Body of pancreas (tissue), 4 donors: ENCODE measurements at places on chromosomes 7 and 10. TPM values are rescaled to one million over a fixed set of nuclear protein-coding genes. Genes with fewer than 3 reads are reported as not detected.

DNA sequence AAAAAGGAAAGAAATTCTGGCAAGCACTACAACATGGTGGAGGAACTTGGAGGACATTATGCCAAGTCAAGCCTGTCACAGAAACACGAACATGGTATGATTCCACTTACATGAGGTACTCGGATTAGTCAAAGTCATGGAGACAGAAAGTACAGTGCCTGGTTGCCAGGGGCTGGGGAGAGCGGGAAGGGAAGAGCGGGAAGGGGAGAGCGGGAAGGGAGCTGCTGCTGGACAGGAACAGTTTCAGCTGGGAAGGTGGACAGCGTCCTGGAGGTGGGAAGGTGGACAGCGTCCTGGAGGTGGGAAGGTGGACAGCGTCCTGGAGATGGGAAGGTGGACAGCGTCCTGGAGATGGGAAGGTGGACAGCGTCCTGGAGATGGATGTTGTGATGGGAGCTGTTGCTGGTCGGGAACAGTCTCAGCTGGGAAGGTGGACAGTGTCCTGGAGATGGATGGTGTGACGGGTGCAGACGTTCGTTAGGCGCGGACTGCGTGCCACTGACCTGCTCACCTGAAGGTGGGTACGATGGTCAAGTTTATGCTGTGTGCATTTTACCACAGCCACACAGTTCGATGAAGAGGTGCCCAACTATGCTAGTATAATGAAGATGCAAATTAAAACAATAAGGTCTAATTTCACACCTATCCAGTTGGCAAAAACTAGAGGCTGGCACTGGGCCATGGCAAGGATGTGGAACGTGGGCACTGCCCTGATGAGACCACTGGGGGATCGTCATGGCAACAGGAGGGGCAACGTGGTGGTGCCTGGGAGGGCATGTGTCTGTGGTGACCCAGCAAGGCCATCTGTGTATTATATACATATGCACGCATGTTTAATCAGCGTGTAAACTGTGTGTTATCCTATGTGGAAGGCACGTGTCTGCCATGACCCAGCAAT is 103.8 kb downstream of the NKX6-2 start:
- peak; percentile 14 for DNase-seq

DNA sequence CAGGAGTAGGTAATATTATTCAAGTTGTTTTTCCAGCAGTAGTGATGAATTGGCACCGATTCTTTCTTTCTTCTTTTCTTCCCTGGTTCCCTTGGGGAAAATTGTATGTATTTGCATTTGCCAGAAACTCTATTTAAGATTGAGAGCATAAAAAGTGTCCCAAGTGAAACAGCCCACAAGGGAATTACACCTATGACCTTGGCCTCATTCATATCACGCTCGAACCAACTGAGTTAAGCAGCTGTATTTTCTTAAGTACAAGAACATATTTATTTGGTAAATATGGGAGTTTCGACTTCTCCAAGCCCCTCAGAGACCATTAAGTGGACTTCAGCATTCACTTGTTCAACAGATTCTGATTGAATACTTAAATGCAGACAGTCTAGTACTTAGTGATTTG is 54.1 kb upstream of the MET start:
- DNase-seq, result no peak

- DNase-seq, result no peak
Observed at GRCh38 chr7:23418046-23418445, 52.2 kb downstream of the IGF2BP3 start.

GRCh38 chr7:50792342-50793119 is 9.8 kb upstream of the GRB10 start:
- DNase-seq, result peak; percentile 57

- no peak for DNase-seq
Observed at GRCh38 chr7:158648787-158649186, 55.8 kb downstream of the NCAPG2 start.

GRCh38 chr10:61975391-61975932 is 74.0 kb downstream of the ARID5B start:
- no peak for DNase-seq

The GNA12 gene
- total RNA-seq, result 12.2 TPM
